ENCODE measurements at places on chromosomes 13 and 19. TPM values are rescaled to one million over a fixed set of nuclear protein-coding genes. Genes with fewer than 3 reads are reported as not detected.

ATP4A gene
- total RNA-seq, result not detected

ZNF433 gene
- 0.16 TPM for total RNA-seq

ATCAY gene
- not detected for total RNA-seq

DCLK1 gene
- total RNA-seq, result not detected

NLRP13 gene
- not detected for total RNA-seq

TTC9B gene
- total RNA-seq, result not detected

ZNF560 gene
- total RNA-seq, result not detected

PEX11G gene
- total RNA-seq, result 0.57 TPM

HCN2 gene
- 1.9 TPM for total RNA-seq

KIR3DL2 gene
- total RNA-seq, result 0.73 TPM

CRLF1 gene
- not detected for total RNA-seq

IFNL1 gene
- 0.25 TPM for total RNA-seq

CRX gene
- total RNA-seq, result not detected

KIR2DL3 gene
- not detected for total RNA-seq

SHANK1 gene
- total RNA-seq, result not detected

SIAH3 gene
- 0.14 TPM for total RNA-seq

SERP2 gene
- not detected for total RNA-seq

XPO4 gene
- total RNA-seq, result 21.4 TPM

KLK13 gene
- not detected for total RNA-seq

HCST gene
- total RNA-seq, result 93.1 TPM

ERICH6B gene
- not detected for total RNA-seq

ZNF43 gene
- 27.7 TPM for total RNA-seq

ZNF98 gene
- total RNA-seq, result not detected

IRGQ gene
- total RNA-seq, result 14.9 TPM

RRAS gene
- total RNA-seq, result 9.3 TPM

LIN7B gene
- 4.2 TPM for total RNA-seq

POSTN gene
- total RNA-seq, result not detected

DPY19L3 gene
- total RNA-seq, result 11.3 TPM

VAV1 gene
- 108 TPM for total RNA-seq

ZNF878 gene
- total RNA-seq, result 0.61 TPM

MRPL57 gene
- total RNA-seq, result 19.6 TPM

LRRC25 gene
- total RNA-seq, result not detected

ERVV-1 gene
- not detected for total RNA-seq

SIGLEC8 gene
- total RNA-seq, result not detected

PVR gene
- total RNA-seq, result 7.9 TPM

DNAAF3 gene
- total RNA-seq, result 0.18 TPM

CAPN12 gene
- total RNA-seq, result 4.4 TPM

CATSPERD gene
- total RNA-seq, result not detected

MYO1F gene
- total RNA-seq, result 385 TPM

VSTM2B gene
- not detected for total RNA-seq

OR7A5 gene
- not detected for total RNA-seq

GRK1 gene
- total RNA-seq, result 0.05 TPM

ADGRE3 gene
- total RNA-seq, result not detected

MIR17HG gene
- total RNA-seq, result 9.8 TPM

KANK3 gene
- total RNA-seq, result 2.2 TPM

LRRC63 gene
- total RNA-seq, result 1.1 TPM

FFAR2 gene
- not detected for total RNA-seq

CD37 gene
- total RNA-seq, result 221 TPM

SPTBN4 gene
- 0.20 TPM for total RNA-seq

PRSS57 gene
- not detected for total RNA-seq
